Prostate gland (tissue), 2 donors: ENCODE measurements at places on chromosomes 2 and 18. TPM values are rescaled to one million over a fixed set of nuclear protein-coding genes. Genes with fewer than 3 reads are reported as not detected.

DNA sequence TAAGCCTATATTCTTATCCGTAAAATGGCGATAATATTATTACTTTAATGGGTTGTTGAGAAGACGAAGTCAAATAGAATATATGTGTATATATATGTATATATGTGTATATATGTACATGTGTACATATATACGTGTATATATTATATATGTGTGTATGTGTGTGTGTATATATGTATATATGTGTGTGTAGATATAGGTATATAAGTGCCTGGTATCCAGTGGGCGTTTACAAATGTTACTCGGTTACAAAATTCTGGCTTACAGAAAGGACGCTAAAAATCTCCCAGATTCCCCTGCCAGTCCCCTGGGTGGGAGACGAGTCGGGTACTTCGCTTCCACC lies 295 bp upstream of the MTX2 start:
- no peak for DNase-seq

DNA sequence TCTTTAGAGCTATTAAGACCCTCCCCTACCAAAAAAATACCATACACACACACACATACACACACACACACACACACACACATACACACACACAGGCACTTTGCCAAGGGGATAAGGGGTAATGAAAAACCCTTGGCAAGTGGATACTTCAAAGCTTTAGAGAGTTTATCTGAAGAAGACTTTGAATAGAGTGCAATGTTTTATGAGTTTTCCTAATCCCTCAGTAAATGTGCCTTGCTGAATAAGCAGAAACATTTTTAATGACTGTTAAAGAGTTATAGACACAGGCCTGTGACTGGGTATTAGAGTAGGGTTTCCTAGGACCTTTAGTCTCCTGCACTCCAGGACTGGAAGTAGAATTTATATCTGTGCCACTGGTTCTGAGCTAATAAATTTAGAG lies 75.5 kb upstream of the CTAGE1 start:
- DNase-seq = no peak

FAM228A gene
- 0.55 TPM for total RNA-seq

GRCh38 chr2:41791523-41791922 lies 256.3 kb upstream of the PKDCC start:
- no peak for DNase-seq

DNA sequence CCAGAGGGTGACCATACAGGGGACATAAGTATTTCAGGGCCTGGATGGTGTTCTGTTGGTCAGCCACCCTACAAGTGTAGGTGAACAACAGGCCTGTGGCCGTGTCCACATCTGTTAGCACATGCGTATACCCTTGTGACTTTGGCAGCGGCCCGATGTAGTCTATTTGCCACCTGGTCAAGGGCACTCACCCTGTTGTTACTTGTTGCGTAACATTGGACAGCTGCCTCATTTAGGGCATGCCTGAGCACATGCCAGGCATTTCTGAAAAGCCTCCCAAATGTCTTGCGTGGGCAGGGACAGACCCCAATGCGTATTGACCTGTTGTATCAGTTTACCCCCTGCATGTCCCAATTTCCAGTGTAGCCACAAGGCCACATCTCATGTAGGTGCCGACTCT lies 235.0 kb downstream of the MBD5 start:
- DNase-seq = no peak

GRCh38 chr2:27798948-27799645 lies 27.6 kb downstream of the MRPL33 start:
- no peak for DNase-seq

DNA sequence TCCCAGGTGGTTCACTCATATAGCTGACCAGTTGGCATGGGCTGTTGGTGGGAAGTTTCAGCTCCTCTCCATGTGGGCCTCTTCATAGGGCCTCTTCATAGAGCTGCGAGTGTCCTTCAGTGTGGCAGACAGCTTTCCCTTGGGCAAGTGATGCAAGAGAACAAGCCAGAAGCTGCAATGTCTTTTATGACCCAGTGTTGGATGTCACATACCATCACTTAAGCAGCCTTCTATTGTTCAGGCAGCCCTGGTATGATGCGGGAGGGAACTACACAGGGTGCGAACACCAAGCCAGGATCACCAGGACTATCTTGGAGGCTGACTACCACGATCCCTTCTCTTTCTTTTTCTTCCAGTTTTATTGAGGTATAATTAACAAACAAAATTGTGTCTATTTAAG lies 126.5 kb upstream of the ITGA6 start:
- no peak for DNase-seq

DNA sequence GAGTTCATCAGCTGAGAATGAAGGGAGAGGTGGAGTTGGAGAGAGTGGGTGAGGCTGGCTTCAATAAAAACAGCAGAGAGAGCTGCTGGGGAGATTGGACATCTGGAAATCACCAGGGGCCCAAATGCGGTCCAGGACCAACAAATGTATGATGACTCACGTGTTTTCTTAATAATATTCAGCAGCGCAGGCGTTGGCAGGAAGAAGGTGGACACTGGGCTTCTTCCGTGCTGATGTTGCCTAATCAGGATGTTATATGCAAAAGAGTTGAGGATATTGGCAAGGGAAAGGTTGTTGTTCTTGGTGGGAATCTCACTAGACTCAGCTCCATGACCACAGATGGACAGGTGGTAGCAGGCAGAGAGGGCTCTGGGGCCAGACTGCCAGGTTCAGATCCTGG lies 12.8 kb upstream of the PLA2R1 start:
- DNase-seq = no peak

DNA sequence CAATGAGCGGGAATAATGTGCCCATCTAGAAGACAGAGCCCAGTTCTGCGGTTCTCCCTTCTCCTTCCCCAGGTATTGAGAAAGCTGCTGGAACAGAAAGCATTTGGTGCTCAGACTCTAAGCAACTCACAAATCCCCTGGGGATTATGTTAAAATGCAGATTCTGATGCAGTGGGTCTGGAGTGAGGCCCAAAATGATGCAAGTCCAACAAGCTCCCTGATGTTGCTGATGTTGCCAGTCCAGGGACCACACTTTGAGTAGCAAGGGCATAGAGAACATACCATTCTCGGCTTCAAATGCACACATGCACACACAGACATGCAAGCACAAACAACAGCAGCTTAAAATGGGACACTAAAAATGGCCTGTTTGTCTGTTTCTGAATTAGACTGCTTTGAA lies 274.8 kb upstream of the NCKAP5 start:
- DNase-seq = no peak

GRCh38 chr2:129318581-129319421 lies 660.7 kb upstream of the RAB6C start:
- no peak for DNase-seq

DNA sequence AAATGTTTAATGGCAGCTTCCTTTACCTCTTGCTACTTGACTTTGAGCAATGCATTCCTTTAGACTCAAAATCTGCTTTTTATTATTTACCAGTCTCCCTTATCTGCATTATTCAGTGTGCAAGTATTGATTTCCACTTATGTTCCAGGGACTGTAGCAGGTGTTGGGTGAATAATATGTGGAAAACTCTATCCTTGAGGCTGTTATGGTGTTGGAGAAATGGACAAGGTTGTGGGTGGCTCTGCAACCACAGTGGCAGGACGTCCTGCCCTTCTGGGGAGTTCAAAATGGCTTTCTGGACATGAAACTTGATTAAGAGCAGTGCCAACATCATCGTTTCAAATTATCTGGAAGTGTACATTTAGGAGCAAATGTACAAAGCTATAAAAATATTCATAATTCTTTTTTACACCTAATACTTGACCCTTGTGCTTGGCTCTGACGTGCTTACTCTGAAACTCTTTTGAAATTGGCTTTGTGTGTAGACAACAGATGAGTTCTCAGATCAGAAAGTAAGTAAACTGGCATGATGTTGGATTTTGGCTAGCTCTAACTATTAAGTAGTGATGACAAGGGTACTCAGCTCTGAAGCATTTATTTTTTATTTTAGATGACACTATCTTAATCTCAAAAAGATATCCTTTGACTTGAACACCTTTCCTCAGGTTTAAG lies 766.2 kb downstream of the DPP10 start:
- DNase-seq = no peak

PLA2R1 gene
- 8.1 TPM for total RNA-seq
